ENCODE measurements at places on chromosomes 12 and 14. TPM values are rescaled to one million over a fixed set of nuclear protein-coding genes. Genes with fewer than 3 reads are reported as not detected.

- DNase-seq: no peak
These were observed 121.4 kb downstream of the KSR2 start for GRCh38 chr12:117847371-117847770.

DNA sequence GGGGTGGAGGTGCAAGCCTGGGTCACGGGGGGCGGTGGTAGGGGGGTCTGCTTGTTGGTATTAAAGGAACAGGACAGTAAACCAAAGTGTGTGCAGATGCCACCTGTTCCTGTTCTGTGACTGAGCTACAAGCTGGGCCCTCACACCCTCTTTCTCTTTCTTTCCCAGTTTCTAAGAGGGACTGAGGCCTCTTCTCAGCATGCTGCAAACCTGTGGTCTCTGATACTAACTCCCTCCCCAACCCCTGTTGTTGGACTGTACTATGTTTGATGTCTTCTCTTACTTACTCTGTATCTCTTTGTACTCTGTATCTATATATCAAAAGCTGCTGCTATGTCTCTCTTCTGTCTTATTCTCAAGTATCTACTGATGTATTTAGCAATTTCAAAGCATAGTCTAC is 6.9 kb upstream of the PIP4K2C start:
- DNase-seq: no peak

DNA sequence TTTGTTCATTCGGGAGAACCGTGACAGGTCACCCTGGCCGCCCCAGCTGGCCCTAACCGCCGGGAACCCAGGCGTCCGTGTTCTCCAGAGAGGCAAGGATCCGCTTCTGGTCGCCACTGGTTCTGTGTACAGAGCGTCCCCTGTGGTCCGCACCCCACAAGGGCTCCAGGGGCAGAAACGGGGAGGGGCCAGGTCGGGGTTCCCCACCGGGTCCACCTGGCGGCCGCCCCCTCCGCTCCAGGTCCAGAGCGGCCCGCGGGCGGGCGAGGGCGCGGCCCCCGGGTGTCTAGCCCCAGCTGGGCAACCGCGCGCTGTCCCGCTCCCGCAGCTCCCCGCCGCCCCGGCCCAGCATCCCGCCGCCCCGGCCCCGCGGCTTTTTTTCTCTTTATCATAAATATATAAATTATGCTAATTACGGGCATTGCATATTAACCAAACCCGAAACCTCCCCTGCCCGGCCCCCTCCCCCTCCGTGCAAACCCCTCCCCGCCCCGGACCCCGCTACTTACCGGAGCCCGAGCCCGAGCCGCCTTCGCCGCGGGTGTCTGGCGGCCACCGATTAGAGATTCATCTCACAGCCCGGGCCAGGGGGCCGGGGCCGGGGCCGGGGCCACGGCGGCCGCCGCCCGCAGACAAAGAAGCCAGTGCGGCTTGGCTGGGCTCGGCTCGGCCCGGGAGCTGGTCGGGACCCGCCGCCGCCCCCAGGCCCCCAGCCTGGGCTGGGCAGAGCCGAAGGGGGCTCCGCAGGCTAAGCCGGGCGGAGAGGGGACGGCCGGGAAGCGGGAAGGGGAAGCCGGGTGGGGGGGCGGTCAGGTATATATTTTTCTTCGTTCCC is 512 bp downstream of the POU6F1 start:
- peak; percentile 83 for DNase-seq

GRCh38 chr14:29757188-29757680 is 170.4 kb downstream of the PRKD1 start:
- DNase-seq: no peak

DNA sequence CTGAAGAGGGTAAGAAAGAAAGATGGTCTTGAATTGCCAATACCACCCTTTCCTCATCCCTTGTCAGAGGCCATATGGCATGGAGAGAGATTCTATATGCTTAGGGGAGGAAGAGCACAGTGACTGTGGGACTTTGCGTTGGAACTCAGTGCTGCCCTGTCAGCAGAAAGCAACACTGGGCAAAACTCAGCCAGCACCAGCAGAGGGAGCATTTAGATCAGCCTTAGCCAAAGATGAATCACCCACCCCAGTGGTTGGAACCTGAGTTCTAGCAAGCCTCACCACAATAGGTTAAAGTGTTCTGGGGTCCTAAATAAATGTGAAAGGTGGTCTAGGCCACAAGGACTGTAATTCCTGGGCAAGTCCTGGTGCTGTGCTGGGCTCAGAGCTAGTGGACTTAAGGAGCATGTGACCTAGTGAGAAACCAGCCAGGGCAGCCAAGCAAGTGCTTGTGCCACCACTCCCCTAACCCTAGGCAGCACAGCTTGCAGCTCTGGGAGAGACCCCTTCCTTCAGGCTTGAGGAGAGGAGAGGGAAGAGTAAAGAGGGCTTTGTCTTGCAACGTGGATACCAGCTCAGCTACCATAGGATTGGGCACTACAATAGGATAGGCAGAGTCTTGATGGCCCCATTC is 11.4 kb upstream of the BCAT1 start:
- no peak for DNase-seq

DNA sequence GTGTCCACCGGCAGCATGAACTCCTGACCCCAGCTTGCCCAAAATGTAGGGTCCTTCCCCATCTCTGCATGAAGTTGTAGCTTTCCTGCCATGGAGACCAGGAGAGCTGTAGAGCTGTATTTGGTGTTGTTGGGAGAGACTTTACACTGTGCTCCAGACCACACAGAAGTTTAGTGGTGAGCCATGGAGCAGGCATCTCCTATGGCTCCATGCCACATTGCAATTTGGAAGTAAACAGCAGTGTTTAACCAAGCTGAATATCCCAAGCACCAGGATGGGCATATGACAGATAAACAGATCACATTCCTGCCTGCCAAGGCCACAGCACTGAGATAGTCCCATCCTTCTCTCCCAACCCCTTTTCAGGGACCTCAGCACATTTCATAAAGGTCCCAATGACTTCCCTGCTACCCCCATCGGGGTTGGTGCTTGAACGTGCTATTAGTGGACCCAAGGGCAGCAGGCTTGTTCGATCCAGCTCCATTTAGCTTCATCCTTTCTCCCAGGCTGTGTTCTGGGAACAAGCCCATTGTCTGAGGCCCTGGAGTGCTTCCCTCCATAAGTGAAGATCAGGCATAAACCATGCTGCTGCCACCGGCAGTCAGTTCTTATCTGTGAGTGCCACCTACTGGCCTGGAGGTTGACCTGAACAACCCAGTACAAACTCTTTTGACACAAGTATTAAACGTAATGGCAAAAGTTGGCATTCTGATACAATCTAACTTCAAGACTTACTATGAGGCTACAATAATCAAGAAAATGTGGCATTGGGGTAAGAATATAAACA is 172.3 kb upstream of the ATXN7L3B start:
- no peak for DNase-seq

GRCh38 chr14:25381498-25381897 is 331.6 kb upstream of the STXBP6 start:
- no peak for DNase-seq

- DNase-seq: no peak
These were observed 109.2 kb downstream of the KIF26A start for GRCh38 chr14:104247336-104248202.

Gene AP5M1
- 19.8 TPM for total RNA-seq

Gene LMO3
- 403 TPM for total RNA-seq

Gene KLRF1
- 2.2 TPM for total RNA-seq

Gene FOXA1
- total RNA-seq: not detected

Gene FAM181A
- not detected for total RNA-seq

Gene TAS2R19
- total RNA-seq: 6.9 TPM
